ENCODE measurements at places on chromosomes 6 and 20. TPM values are rescaled to one million over a fixed set of nuclear protein-coding genes. Genes with fewer than 3 reads are reported as not detected.
A peak's percentile ranks its signal among the peaks of the same experiment; 100 is the strongest.

- peaks cover 6% of the 10 kb centered on the region for H3K27me3 ChIP-seq
- H3K36me3 ChIP-seq = no peaks in the 10 kb centered on the region
- DNase-seq = no peak
- H3K27ac ChIP-seq = no peak overlapping the region
- H3K4me1 ChIP-seq = no peaks in the 10 kb centered on the region
These were observed 44.3 kb downstream of the VGLL2 start for GRCh38 chr6:117309611-117310010.

- H3K36me3 ChIP-seq = no peaks in the 10 kb centered on the region
- no peak for DNase-seq
- peaks cover 5% of the 10 kb centered on the region for H3K27me3 ChIP-seq
- no peak overlapping the region for H3K4me3 ChIP-seq
- peaks cover 2% of the 10 kb centered on the region for H3K4me1 ChIP-seq
These were observed 424.5 kb downstream of the PREX1 start for GRCh38 chr20:48403167-48403761.

GRCh38 chr6:41536795-41537758 lies 9.1 kb upstream of the FOXP4 start:
- H3K36me3 ChIP-seq = no peaks in the 10 kb centered on the region
- peaks cover 11% of the 10 kb centered on the region for H3K4me1 ChIP-seq
- peaks cover 83% of the 10 kb centered on the region for H3K27me3 ChIP-seq
- no peak overlapping the region for H3K4me3 ChIP-seq
- H3K27ac ChIP-seq = no peak overlapping the region

GRCh38 chr20:48405909-48406308 lies 421.9 kb downstream of the PREX1 start:
- no peaks in the 10 kb centered on the region for H3K36me3 ChIP-seq
- DNase-seq = no peak
- peaks cover 2% of the 10 kb centered on the region for H3K4me1 ChIP-seq
- H3K4me3 ChIP-seq = no peak overlapping the region

GRCh38 chr6:9233686-9234085 lies 798.3 kb upstream of the SLC35B3 start:
- H3K4me3 ChIP-seq = no peak overlapping the region
- no peak overlapping the region for H3K27ac ChIP-seq
- no peaks in the 10 kb centered on the region for H3K36me3 ChIP-seq
- H3K4me1 ChIP-seq = no peaks in the 10 kb centered on the region
- no peaks in the 10 kb centered on the region for H3K27me3 ChIP-seq

MGME1 gene
- total RNA-seq = 50.7 TPM

ZHX3 gene
- total RNA-seq = 11.4 TPM

GRCh38 chr20:52129611-52130010 lies 62.0 kb downstream of the ZFP64 start:
- H3K36me3 ChIP-seq = no peaks in the 10 kb centered on the region
- H3K4me3 ChIP-seq = no peak overlapping the region
- no peak overlapping the region for H3K27ac ChIP-seq
- H3K4me1 ChIP-seq = peaks cover 4% of the 10 kb centered on the region
- no peak for DNase-seq

GRCh38 chr6:137490006-137490905 lies 3.9 kb downstream of the OLIG3 start:
- H3K27ac ChIP-seq = peak overlapping the region; percentile 6
- H3K27me3 ChIP-seq = peaks cover 96% of the 10 kb centered on the region
- H3K4me1 ChIP-seq = peaks cover 50% of the 10 kb centered on the region
- no peak overlapping the region for H3K4me3 ChIP-seq

DNA sequence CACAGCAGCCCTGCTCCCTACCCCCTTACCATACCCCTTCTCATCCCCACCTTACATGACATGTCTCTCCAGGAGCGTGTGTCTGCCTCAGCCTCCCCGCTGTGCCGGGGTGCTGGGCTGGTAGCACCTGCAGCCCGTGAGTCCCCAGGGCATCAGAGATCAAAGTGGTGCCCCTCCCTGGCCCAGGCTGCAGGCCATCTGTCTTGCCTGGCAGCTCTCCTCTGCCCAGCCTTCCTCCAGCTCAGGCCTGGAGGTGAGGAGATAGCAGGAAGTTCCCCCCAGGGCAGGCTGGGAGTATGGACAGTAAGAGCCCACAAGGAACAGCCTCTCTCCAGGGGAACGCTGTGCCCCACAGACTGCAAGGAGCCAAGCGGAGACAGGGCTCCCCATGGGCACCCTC lies 35.3 kb downstream of the GRM4 start:
- no peak overlapping the region for H3K4me3 ChIP-seq
- H3K27ac ChIP-seq = no peak overlapping the region
- no peak for DNase-seq

GRCh38 chr6:166105341-166106075 lies 62.1 kb downstream of the TBXT start:
- DNase-seq = no peak
- H3K27me3 ChIP-seq = peaks cover 24% of the 10 kb centered on the region
- no peaks in the 10 kb centered on the region for H3K36me3 ChIP-seq
- no peak overlapping the region for H3K4me3 ChIP-seq
- no peaks in the 10 kb centered on the region for H3K4me1 ChIP-seq

DNA sequence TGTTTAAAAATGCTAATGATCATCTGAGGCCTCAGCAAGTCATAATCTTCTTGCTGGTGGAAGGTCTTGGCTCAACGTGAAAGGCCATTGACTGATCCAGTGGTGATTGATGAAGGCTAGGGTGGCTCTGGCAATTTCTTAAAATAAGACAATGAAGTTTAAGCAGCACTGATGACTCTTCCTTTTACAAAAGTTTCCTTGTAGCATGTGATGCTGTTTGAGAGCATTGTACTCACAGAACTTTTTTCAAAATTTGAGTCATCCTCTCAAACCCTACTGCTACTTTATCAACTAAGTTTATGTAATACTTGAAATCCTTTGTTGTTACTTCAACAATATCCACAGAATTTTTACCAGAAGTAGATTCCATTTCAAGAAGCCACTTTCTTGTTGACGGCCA lies 382.3 kb downstream of the ESR1 start:
- peaks cover 31% of the 10 kb centered on the region for H3K4me1 ChIP-seq
- H3K4me3 ChIP-seq = no peak overlapping the region
- no peaks in the 10 kb centered on the region for H3K27me3 ChIP-seq
- no peak overlapping the region for H3K27ac ChIP-seq

MEP1A gene
- not detected for total RNA-seq

DNA sequence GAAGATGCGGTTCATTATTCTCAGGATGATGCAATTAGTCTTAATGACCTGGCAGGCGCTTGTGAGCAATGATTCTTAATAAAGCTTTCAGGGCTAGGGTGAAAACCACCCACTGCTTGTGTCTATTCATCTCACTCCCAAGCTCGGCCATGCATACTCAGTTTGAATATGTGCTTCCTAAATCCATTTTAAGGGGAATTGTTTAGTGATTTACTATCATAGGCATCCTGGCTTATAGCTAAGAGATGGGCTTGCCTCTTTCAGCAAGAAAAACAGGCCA lies 141.1 kb upstream of the SLC24A3 start:
- peaks cover 9% of the 10 kb centered on the region for H3K4me1 ChIP-seq
- no peak overlapping the region for H3K27ac ChIP-seq
- no peaks in the 10 kb centered on the region for H3K27me3 ChIP-seq

DNA sequence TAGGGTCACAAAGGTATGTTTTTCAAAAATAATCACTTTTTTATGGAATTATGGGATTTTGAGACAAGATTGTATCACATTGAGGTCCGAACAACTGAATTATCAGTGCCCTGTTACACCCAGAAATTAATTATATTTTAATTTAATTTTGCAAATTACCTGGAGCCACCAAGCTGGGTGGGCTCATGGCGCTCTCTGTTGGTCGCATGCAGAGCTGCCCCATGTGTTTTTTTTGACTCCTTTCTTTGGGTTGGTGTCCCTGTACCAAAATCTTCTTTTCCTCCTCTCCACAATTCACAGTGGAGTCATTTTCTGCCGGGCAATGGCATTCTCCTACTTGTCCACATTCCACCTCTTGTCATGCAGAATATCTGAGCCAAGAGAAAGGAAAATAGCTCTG lies 38.9 kb upstream of the FRMD1 start:
- no peak overlapping the region for H3K4me3 ChIP-seq
- no peaks in the 10 kb centered on the region for H3K4me1 ChIP-seq
- no peaks in the 10 kb centered on the region for H3K27me3 ChIP-seq
- no peak overlapping the region for H3K27ac ChIP-seq

GRCh38 chr6:148151896-148152643 lies 190.6 kb upstream of the SASH1 start:
- no peak for DNase-seq
- peaks cover under 1% of the 10 kb centered on the region for H3K4me1 ChIP-seq
- H3K27me3 ChIP-seq = no peaks in the 10 kb centered on the region
- no peak overlapping the region for H3K4me3 ChIP-seq
- no peaks in the 10 kb centered on the region for H3K36me3 ChIP-seq
- no peak overlapping the region for H3K27ac ChIP-seq

GRCh38 chr6:21908161-21908848 lies 314.8 kb downstream of the SOX4 start:
- H3K4me3 ChIP-seq = no peak overlapping the region
- no peaks in the 10 kb centered on the region for H3K4me1 ChIP-seq
- no peaks in the 10 kb centered on the region for H3K27me3 ChIP-seq
- no peak for DNase-seq
- no peak overlapping the region for H3K27ac ChIP-seq
- H3K36me3 ChIP-seq = no peaks in the 10 kb centered on the region

DNA sequence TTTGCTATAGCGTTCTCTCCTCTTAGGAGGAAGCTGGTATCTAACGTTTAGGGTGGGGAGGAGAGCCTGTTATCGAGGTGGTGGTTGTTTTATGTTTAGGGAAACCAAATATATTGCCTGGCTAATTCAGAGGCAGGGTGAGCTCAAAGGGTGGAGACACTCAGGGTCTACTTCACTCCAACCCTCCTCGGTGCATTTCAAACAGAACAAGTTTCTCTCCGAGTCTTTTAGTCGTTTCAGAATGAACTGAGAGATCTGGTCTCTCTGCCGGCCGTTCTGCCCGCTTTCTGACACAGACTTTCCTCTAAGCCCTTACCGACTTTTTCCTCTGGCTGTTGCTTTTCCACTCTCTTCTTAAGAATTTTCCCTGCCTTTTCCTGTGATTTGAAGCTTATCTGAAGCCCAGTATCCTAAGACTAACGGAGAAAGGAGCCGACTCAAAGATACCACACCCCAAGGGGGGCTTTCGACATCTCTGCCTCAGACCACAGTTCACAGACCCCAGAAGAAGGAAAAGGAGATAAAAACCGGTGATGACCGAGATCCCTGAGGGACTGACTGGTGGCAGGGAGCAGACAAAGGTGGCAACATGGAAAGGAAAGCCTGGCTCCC lies 865 bp downstream of the STK38 start:
- peaks cover 14% of the 10 kb centered on the region for H3K36me3 ChIP-seq
- H3K4me1 ChIP-seq = peaks cover 45% of the 10 kb centered on the region
- peak; percentile 48 for DNase-seq
- H3K27me3 ChIP-seq = no peaks in the 10 kb centered on the region

DNA sequence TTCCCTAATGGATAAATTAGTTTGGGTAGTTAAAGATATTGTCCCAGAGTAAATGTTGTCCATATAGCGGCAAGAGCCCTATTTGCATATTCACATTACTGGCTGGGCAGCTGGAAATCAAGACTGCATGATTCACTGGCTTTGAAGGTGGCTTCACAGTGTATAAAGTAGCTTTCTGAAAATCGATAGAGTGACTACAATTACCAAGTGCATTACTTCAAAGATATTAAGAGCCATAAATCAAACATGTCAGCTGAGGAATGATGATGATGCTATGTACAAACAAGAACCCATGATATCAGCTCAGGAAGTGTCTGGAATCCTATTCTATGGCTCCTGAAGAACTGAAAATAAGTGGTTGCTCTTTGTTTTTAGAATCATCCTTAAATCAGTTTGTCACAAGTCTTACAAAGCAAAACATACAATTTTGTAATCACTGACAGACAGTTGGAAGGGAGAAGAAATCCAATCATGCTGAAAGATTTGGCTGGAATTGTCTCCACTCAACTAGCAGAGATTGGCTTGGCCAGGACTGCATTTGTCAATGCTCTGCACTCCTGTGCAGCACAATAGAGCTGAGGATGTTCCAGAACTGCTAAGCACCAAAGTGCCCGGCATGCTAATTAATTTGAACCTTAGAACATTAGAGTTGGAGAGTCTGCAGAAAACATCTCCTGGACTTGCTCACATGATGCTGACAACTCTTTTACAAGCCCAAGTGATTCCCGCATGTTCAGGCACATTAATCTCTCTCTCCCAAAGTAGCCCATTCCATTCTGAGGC lies 77.9 kb upstream of the B3GAT2 start:
- H3K4me1 ChIP-seq = no peaks in the 10 kb centered on the region
- H3K27me3 ChIP-seq = peaks cover 2% of the 10 kb centered on the region
- no peaks in the 10 kb centered on the region for H3K36me3 ChIP-seq
- no peak for DNase-seq
- H3K4me3 ChIP-seq = no peak overlapping the region

HS3ST5 gene
- not detected for total RNA-seq

OR2J1 gene
- total RNA-seq = not detected

- no peak overlapping the region for H3K27ac ChIP-seq
- H3K4me1 ChIP-seq = peaks cover 11% of the 10 kb centered on the region
- no peaks in the 10 kb centered on the region for H3K36me3 ChIP-seq
- no peak for DNase-seq
These were observed 31.8 kb downstream of the CPXM1 start for GRCh38 chr20:2768632-2769015.

TNNC2 gene
- total RNA-seq = not detected

DNA sequence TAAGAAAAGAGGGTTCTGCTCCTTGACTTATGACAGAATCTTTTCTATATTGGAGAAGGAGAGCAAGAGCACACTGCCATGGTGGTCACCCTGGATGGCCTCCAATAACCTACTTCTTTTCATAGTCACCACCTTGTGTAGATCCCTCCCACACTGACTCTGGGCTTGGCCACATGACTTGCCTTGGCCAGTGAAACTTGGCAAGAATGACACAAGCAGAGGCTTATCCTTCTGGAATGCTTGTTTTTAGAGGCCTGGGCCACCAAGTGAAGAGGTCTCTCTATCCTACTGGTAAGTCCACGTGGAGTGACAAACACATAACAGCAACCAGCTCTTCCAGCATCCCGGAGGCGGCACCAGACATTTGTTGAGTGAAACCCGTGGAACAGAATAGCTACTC lies 349.4 kb upstream of the JARID2 start:
- H3K27me3 ChIP-seq = no peaks in the 10 kb centered on the region
- DNase-seq = no peak

DNA sequence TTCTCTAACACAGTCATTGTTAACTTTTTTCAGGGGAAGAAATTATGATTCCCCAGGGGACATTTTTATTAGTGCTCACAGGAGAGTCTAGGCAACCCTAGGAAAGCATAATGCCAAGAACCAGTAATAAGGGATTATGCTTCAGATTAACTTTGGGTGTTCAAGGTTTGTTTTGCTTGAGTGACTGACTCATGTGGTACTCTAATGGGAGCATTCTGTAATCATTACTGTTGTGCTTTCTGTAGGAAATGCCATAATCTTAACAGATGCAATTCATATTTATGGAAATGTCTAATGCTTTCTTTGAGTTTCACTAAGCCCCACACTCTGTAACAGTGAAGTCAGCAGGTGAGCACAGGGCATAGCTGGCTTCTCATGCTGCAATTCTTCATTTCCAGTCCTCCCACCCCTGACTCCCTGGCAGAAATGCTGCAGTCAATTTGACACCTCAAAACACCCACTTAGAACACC lies 263.4 kb upstream of the MAN1A1 start:
- H3K4me1 ChIP-seq = peaks cover 13% of the 10 kb centered on the region
- no peak overlapping the region for H3K4me3 ChIP-seq
- H3K27ac ChIP-seq = no peak overlapping the region
- no peaks in the 10 kb centered on the region for H3K27me3 ChIP-seq
- DNase-seq = no peak
- no peaks in the 10 kb centered on the region for H3K36me3 ChIP-seq
